ENCODE measurements at places on chromosomes 6 and 20.

DNA sequence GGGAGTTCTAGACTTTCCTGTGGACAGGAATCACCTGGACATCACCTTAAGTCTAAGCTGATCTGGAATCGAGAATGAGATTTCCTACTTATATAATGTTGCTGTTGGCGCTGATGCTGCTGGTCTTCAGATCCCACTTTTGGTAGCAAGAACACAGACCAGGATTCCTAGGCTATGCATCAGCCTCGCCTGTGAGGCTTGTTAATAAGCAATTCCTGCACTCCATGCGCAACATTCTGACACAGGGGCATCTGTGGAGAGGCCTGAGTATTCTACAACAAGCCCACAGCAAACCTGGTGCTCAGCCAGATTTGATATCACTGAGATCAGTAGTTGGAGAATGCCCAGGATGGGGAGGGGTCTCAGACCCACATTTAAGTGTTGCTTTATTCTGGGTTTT, 52.0 kb upstream of the TRIM26 start:
- DNase-seq, result peak; percentile 43

- no peak for DNase-seq
These were observed 9.8 kb downstream of the NELFCD start for GRCh38 chr20:58990651-58991445.

DNA sequence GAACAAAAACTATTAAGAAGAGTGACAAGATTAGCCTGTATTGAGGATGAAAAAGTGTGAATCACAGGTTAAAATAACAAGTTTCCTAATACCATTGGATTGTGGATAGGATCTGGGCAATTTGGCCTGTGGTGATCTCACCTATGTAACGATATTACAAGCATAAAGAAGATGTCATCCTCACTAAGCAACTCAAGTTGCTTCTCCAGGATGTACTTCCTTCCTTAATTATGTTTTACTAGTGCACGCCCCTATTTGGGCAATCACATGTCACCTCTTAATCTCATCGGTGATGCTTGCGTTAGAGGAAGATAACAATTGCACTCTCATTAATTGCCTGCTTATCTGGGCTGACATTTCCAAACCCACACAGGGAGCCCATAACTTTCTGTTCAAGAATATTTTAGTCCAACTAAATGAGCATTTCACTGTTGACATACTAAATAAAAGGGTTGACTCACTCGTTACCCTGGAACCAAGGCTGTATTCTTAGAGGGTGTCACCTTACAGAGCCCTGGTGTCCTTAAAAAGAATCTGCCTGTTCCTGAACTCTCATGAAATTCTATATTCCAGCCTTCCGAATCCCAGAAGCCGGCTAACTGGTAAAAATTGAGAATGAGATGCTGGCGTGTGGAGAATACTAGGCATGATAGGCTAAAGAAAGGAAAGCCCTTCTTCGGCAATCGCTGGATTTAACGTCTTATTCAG, 88.2 kb upstream of the ATXN1 start:
- DNase-seq, result peak; percentile 78

GRCh38 chr6:81241126-81242041, 511.1 kb downstream of the TENT5A start:
- peak; percentile 48 for DNase-seq

GRCh38 chr20:48406498-48406897, 421.3 kb downstream of the PREX1 start:
- no peak for DNase-seq

DNA sequence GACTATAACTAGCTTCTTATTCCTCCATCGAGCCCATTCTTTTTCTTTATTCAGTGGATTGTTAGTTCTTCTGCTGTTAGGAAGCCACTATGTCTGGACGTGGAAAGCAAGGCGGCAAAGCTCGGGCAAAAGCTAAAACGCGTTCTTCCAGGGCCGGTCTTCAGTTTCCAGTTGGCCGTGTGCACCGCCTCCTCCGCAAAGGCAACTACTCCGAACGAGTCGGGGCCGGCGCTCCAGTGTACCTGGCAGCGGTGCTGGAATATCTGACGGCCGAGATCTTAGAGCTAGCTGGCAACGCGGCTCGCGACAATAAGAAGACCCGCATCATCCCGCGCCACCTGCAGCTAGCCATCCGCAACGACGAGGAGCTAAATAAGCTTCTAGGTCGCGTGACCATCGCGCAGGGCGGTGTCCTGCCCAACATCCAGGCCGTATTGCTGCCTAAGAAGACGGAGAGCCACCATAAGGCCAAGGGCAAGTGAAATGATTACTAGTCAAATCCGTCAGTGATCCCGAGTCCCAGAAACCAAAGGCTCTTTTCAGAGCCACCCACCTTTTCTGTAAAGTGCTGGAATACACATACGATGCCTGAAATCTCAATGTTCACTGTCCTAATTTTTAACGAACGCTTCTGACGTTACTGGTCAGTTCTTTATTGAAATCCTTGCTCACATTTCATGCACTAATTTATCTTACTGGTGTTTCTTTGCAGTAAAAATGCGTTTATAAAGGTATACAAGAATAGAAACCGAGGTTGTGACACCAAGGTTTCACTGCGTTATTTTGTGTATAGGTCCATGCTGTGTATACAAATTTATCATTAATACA, 129.9 kb downstream of the HFE start:
- peak; percentile 84 for DNase-seq

GRCh38 chr20:63125581-63125837, 90.4 kb downstream of the YTHDF1 start:
- DNase-seq, result no peak

- DNase-seq, result no peak
These were observed 224.0 kb downstream of the MYLK4 start for GRCh38 chr6:2526766-2527165.

- peak; percentile 82 for DNase-seq
These were observed 1117.7 kb upstream of the MAP3K7 start for GRCh38 chr6:91704531-91704930.

DNA sequence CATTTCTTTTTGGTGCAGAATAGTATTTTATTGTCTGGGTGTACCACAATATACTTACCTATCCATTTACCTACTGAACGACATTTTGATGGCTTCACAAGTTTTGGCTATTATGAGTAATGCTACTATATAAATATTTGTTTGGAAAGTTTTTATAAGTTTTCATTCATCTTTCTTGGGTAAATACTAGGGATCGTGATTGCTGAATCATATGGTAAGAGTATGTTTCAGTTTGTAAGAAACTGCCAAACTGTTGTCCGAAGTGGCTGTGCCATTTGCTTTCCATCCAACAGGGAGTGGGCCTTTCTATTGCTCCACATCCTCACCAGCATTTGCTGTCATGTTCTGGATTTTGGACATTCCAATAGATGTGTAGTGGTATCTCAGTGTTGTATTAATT, 104.2 kb downstream of the CDYL start:
- DNase-seq, result no peak

DNA sequence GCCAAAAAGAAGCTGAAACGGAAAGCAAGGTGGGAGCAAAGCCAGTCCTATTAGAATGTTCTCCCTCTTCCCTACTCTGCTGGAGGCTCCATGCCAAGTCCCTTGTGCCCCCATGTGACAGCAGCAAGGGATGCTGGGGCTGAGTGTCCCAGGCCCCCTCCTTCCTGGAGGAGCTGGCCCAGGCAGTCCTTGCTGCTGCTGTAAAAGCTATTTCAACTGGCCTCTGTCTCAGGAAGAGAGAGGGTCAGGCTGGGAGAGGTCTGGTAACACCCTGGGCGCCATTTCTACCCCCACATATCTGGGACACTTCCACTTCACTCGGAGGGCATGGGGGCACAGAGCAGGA, 25.0 kb downstream of the TTBK1 start:
- DNase-seq, result no peak

DNA sequence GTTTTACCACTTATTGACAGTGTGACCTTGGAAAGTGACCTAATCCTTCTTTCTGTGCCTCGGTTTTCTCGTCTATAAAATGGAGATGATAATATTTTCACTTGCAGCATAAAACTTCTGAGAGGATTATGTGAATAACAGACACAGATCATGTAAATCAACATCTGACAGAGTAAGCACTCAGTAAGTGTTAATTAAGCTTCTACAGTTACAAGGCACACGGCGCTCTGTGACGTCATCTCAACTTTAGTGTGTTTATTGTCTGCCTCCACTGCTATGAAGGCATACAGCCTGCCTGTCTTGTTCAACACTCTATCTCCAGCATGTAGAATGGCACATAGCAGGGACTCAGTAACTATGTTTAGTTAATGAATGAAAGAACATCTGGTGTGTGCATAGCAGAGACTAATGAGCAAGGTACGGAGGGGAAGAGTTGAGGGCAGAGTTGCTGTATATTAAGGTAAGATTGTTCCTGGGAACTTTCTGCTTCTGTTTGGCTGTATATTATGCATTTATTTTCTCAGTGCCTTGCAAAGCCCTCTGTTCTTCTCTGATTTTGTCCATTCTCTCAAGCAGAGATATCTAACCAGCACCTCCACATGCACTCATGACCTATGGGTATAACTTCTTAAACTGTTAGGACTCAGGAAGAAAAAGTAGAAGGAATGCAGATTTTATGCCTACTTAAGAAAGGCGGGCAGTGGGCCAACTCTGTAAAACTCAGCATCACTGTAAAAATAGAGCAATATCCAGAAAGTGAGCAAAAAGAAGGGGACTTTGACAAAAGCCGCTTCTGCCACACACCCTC, 66.4 kb upstream of the STMND1 start:
- DNase-seq, result no peak

- DNase-seq, result no peak
These were observed 2.0 kb upstream of the ACTL10 start for GRCh38 chr20:33664762-33665144.

- no peak for DNase-seq
These were observed 715.8 kb upstream of the HS3ST5 start for GRCh38 chr6:115058414-115059211.

- no peak for DNase-seq
These were observed 69.0 kb downstream of the MACROD2 start for GRCh38 chr20:14064333-14064732.

DNA sequence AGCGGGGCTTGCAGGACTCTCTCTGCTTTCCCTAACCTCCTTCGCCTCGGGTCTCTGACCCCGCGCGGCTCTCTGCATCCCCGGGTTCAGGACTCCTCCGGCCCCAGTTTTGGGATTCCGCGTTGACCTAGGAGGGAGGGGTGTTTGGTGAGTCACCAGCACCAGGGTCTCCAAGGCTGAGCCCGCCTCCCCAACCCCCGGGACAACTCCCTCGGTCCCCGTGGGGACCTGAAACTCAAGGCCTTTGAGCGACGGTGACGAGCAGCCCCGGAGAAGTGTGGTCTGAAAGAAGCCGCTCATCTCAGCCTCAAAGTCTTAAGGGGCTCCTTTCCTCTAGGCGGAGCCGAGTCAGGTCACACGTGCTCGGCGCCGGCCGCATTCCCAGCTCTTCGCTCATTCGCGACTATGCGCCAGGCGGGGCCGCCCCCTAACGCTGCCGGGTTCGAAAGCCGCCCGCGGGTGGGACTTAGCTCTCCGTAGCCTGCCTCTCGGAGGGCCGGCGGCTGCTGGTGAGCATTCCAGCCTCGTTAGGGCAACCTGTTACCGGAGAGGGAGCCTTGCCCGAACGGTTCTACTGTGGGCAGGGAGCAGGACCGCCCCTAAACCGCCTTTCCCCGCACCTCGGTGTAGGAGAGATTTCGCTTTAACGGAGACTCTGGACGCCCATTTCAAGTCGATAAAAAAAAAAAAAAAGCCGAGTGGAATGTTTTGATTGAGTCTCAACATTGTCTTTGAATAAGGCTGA, 3.0 kb upstream of the PRDM13 start:
- peak; percentile 26 for DNase-seq

GRCh38 chr20:34806255-34806654, 19.2 kb downstream of the NCOA6 start:
- DNase-seq, result no peak

GRCh38 chr6:119224095-119224701, 125.4 kb downstream of the MAN1A1 start:
- no peak for DNase-seq

- DNase-seq, result no peak
These were observed 529.2 kb upstream of the JARID2 start for GRCh38 chr6:14716499-14717146.

DNA sequence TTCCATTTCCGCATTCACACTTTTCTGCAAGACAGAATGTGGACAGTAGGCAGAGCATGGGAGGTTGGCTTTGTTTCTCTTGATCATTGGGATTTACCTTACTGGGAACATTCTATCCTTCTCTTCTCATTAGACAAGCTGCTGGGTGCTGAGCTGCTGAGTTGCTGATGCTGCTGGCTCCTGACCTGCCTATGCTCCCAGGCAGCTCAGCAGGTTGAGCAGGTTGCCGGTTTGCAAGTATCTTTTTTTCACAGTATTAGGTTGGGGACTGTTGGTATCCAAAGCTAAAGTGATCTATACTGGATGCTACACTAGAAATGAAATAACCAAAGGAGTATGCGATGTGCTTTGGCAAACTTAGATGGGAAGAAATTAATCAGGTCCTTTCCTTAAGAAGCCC, 23.7 kb upstream of the ADGRF4 start:
- DNase-seq, result no peak

- DNase-seq, result peak; percentile 32
These were observed 102.3 kb downstream of the EDN3 start for GRCh38 chr20:59402681-59403080.

GRCh38 chr6:170025935-170026750, 264.7 kb downstream of the DLL1 start:
- DNase-seq, result no peak

DNA sequence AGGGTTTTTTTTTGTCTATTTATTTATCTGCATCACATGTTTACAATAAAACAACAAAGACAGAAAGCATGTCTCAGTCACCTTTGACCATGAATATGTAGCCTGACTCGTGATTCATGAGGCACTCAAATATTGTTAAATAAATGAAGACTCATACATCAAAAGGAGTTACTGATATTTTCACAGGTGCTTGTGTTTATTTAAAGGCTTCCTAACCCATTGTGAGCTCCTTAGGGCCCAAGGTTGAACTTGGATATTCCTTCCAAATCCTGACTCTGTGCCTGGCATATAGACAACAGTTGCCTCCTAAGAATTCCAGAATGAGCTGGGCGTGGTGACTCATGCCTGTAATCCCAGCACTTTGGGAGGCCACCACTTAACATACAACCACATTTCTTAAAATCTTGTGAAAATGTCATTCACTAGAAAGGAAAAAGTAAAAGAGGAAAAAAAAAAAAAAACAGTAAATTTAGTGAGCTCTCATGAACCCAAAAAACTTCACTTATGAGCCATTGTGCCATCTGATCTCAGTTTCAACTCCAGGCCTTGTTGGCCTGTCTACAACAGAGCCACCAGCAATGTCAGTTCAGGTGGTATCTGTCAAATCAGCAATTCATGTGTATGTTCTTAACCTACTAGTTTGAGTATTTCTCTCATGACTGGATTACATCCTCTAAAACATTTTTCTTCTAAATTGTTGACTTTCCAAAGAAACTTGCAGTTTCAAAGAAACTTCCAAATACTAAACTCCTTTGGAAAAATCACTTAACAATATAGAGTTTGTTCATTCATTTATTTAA, 162.7 kb upstream of the MARCKS start:
- peak; percentile 73 for DNase-seq

DNA sequence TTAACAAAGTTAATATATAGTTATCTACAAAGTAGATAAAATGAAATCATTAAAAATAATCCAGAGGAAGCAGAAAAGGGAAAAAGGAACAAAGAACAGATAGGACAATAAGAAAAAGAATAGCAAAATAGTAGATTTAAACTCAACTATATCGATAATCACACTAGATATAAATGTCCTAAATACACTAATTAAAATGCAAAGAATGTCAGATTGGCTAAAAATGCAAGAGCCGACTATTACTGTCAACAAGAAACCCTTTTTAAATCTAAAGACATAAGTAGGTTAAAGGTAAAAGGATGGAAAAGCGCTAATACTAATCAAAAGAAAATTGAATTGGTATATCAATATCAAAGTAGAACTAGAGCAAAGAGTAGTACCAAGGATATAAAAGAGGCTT, 164.8 kb upstream of the AKAP12 start:
- DNase-seq, result no peak

- no peak for DNase-seq
These were observed 7.9 kb upstream of the BHLHE23 start for GRCh38 chr20:63014710-63015109.

All from fibroblast of skin of back (primary cell).